ENCODE measurements at places on chromosomes 4 and X.

DNA sequence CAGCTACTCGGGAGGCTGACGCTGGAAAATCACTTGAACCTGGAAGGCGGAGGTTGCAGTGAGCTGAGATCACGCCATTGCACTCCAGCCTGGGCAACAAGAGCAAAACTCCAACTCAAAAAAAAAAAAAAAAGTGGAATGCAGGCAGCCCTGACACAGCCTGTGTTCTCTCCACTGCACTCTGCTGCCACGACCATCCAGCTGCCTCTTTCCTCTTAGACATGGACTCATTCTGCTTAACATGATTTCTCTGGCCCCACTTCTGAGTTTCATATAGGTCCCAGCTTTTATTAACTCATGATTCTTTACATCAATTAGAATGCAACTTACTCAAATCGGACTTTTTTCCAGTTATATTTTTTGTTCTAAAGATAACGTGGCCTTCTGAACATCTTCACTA, 29.6 kb downstream of the SLC10A6 start:
- no peak for DNase-seq

- no peak for DNase-seq
Measured at GRCh38 chr4:126451237-126451873, 1136.6 kb downstream of the FAT4 start.

GRCh38 chrX:116972362-116972761, 509.6 kb upstream of the CT83 start:
- no peak for DNase-seq

GRCh38 chrX:86910602-86911311, 606.8 kb upstream of the KLHL4 start:
- DNase-seq, result no peak

GRCh38 chr4:7769396-7770223, 170.1 kb downstream of the AFAP1 start:
- DNase-seq, result no peak

- DNase-seq, result no peak
Measured at GRCh38 chrX:134626434-134626833, 31.8 kb downstream of the PLAC1 start.

- DNase-seq, result no peak
Measured at GRCh38 chr4:80206521-80207171, 9.3 kb downstream of the PRDM8 start.

DNA sequence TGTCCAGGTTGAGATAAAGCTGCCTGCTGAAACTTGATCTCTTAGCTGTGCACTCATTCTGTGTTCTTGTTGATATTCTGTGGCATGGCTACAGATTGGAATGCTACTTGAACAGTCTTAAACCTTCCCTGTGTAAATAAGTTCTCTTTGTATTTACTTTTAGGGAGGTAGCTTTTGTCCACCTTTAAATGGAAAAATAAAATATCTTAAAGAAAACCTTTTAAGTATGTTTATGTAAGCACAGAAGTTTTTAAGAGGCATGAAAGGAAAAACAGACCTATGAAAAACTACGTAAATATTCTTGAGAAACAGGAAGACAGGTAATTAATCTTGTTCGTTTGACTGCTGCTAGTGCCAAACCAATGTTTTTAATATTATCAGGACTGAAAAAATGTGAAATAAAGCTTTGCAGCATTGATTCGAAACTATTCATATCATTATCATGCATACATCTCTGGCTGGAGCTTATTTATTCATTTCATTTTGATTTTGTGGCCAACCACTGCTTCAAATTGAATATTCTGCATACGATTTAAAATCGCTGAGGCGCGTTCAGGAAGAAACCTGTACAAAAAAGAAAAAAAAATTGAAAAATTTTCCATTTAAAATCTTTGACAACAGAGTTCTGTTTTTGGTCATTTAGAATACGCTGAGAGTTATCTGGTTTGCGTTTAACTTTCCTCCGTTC, 17.8 kb downstream of the HSD17B13 start:
- no peak for DNase-seq

DNA sequence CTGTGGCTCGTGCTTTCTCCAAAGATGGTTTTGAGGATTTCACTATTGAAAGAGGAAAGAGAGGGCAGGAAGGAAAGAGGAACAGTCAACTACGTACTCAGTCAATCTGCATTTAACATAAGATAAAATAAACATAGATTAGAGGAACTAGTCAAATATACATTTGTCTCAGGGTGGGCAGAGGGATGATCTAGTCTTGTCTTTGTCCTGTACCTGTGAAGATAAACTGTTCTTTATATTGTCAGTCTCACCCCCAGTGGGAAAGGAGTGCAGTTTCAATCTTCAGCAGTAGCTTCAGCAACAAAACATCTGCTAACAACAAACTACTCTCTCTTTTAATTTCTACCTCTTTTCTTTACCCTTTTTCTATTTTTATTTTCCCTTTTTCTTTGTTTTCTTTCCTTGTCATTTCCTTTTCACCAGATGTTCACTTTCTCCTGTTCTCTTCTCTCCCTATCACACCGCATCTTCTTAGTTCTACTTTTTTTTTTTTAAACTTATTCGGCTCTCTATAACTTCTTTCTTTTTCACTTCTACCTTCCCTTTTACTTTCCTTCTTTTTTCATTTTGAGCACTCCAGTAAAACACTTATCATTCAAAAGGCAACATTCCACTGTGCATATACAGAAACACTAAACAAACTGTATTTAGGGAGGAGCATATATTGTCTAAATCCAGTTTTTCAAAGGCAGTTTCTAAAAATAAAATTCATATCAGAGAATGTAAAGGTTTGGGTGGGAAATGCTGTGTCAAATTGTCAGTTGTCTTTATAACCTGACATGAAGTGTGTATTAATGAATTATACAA, 51.4 kb upstream of the GUCY1A1 start:
- no peak for DNase-seq

DNA sequence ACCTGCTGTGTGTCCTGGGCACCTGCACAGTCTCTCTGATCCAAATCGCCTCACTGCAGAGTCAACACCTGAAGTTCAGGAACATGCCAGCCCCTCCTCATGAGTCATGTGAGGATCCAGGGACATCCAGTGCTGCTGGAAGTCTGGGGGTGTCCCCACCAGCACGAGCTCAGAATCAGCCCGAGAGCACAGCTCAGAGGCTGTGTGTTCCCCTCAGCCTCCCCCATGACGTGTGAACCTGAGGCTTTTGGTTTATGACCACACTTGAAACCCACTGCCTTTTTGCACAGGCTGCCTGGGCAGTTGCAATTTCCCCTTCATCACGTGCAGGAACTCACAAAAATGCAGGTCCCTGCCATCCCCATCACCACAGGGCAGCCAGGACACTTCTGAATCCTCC, 47.1 kb downstream of the PPP2R2C start:
- DNase-seq, result no peak

DNA sequence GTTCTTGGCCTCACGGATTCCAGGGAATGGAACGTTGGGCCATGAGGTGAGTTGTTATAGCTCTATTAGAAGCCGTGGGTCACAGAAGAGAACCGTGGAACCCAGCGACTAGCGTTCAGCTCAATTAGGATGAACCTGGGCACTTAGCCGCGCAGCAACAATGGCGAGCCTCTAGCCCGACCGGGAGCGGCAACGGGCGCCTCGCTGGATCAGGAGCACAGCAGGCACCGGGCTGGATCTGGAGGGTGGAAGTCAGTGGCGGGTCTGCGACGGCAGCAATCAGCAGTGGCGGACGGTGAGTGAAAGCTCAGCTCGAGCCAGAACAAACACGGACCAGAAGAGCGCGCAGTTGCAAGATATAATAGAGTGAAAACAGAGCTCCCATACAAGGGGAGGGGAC, 34.2 kb downstream of the AGA start:
- no peak for DNase-seq
